ENCODE measurements at places on chromosomes 13 and 19.

- DNase-seq, result no peak
Measured at GRCh38 chr13:33479105-33479504, 193.6 kb upstream of the STARD13 start.

DNA sequence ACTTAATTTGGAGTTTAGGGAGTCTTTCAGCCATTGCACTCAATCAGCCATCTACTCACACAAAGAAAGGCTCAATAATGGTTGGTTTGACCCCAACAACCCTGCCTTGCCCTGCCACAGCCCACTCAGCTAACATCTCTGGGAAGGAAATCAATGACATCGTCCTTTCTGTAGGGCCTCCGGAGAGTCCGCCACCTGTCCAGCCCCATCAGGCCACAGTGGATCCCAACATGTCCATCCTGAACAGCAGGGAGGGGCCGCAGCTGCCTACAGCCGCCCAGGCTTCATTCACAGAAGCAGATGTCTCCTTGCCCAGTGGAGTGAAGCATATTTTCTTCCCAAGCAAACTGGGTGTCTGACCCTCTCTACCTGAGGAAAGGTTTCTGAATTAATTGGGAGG, 4.2 kb upstream of the CDX2 start:
- DNase-seq, result no peak

- no peak for DNase-seq
Measured at GRCh38 chr13:108102771-108103170, 112.6 kb downstream of the LIG4 start.

DNA sequence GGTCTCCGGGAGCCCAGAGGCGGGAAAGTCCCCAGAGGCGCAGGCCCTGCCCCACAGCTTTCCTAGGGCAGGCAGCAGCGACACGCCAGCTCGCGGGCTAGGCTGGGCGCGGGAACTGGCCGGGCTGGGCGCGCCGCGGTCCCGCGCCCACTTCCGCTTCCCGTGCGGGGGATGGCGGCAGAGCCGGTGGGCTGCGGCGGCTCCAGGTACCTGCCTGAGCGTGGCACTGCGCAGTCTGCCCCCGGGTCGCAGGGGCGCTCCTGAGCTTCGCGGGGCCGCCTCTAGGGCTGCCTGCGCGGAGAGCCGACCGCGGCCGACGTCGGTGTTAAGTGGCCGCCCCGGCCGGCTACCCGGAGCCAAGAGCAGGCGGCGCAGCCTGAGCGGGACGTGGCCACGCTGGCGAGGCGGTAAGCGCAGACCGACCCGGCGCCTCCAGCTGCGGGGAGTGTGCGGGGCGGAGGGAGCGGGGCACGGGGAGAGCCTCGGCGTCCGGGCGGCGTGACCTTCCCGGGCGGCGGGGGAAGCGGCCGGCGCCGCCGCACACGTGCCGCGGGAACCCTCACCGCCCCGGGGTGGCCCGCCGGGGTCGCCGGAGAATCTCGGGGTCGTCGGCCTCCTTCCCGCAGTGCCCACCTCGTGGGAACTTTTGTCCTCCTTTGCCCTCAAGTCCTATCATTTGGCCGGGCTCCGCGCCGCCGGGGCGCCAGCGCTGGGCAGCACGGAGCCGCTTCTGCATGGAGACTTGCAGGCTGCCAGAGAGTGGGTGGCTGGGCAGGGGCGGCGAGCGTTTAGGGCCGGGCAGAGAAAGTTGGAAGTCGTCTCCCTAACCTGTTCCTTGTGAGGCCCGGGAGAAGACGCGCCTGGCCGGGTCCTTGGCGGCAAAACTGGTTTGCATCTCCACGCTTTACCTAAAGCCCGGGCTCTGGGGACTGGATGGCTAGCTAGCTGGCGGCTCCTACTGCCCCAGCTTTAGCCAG, 31.4 kb upstream of the MPHOSPH8 start:
- no peak for DNase-seq

GRCh38 chr13:30998136-30999088, 66.0 kb downstream of the TEX26 start:
- no peak for DNase-seq

- no peak for DNase-seq
Measured at GRCh38 chr19:50334741-50335421, 5.7 kb upstream of the KCNC3 start.

DNA sequence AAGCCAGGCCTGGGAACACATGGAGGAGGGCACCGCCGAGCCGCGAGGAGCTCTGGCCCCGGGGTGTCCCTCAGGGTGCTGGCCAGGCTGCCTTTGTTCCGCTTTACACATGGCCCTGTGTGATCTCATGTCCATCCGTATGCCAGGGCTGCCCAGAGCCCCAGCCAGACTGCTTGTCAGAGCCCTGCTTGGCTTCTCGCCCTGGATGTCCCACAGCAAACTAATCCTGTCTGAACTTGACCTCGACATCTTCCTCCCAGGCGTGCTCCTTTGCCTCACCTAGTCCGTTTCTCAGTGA, 14.3 kb downstream of the BCKDHA start:
- DNase-seq, result no peak

- DNase-seq, result no peak
Measured at GRCh38 chr19:6531956-6532243, 1.1 kb downstream of the TNFSF9 start.

DNA sequence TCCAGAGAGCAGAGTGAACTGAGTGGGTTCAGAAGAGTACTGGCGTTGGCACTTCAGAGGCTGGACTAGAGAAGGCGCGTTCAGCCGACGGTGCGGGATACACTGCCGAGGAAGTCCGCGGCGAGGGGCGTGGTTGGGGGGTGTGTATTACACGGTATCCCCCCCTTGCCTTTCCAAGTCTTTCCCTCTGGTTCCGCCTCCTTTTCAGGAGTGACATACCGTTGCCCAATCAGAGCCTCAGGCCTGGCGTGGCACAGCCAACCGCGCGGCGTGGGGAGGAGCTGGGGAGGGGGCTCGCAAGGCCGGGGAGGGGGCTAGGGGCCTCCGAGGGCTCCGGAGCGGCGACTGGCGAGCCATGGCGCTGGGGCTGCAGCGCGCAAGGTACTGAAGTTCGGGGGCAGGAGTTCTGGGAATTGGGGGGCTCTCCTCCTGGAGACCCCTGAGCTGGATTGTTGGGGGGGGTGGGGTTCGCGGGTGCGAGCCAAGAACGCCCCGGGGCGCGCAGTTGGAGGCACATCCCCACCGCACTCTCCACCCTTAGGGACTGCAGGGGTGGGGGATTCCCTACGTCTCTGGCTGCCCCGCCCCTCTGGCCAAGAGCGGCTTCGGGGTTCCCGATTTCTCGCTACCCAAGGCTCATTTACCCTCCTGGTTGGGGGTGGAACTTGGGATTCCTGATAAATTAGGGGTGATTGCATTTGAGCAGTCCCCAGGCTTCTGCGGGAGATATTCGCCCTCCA, at the start of gene HIF3A:
HIF3A (plus strand) TSS at position 321 of the 740 bp plus-strand sequence; CDS start at position 356, 35 bp downstream.
- no peak for DNase-seq

DNA sequence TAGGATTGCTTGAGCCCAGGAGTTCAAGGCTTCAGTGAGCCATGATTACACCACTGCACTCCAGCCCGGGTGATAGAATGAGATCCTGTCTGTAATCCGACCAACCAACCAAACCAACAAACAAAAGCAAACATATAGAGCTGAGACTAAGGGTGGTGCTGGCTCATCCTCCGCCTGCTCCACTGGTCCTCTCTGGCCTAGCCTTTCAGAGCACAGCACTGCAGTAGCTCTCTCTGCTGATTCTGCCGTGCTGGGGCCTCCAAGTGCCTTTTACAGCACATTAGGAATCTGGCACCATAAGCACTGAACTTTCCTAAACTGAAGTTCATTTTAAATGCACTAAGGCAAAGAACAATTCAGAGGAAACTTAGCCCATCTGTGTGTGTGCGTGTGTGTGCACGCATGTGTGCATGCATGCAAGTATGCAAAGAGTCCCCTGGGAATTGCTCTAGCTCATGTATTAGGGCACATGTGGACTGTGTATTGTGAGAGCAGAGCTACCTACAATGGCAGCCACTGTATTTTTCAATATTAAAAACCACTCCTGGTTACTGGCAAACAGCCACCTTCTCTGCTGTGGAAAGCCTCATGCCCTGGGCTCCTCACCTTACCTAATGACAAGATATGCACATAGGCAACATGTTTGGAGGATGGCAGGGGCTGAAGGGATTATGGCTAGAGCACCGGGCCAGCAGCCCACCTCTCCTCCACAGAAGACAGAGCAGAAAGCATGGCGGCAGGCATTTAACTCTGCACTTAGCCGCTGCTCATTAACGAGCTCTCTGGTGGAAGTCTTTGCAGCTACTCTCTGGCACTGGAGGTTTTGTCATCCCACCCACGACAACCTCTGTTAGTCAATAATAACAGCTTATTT, 223.1 kb upstream of the TSHZ3 start:
- no peak for DNase-seq

DNA sequence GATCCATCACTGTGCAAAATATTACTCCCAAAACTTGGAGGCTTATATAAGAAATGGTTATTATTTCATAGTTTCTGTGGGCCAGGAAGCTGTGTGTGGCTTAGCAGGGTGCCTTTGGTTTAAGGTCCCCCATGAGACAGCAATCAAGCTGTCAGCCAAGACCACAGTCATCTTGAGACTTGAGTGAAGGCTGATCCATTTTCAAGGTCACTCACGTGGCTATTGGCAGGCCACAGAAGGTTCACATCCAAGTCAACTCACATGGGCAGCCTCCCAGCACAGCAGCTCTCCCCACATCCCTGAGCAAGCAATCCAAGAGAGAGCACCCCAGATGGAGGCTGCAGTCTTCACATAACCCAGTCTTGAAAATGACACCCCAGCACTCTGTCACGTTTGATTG, 537.4 kb downstream of the MYO16 start:
- no peak for DNase-seq

DNA sequence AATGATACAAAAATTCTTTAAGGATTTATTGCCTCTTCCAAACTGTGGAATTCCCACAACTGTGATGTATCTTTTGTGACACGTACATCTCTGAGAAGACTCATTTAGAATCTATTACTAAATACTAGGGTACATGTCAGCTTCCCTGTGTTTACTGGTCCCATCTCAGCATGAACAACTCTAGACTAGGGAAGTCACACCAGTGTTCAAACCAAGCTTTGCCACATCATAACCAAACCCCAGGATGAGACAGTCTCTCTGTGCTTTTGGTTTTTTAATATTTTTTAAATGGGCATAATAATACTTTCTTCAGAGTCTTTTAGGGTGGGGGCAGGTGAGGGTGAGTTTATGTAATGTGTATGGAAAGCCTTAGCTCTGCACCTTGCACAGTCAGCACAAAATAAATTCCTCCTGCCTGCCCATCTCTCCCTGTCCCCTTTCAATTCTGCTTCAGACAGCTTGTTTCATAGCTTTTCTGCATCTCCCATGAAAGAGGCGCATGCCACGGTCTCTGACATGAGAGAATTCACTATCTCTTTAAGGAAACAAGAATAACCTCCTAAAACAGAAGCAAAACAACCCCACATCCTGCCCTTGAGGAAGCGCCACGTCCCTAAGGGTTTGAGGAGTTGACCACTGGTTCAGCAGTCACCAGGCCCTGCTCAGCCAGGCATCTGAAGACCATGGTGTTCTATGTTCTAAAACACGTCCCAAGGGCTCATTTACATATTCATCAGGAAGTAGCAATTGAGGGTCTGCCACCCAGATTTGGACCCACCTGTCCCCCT, 174.5 kb downstream of the USP12 start:
- DNase-seq, result peak; percentile 47

GRCh38 chr13:46593398-46593797, 40.4 kb downstream of the LRCH1 start:
- no peak for DNase-seq

DNA sequence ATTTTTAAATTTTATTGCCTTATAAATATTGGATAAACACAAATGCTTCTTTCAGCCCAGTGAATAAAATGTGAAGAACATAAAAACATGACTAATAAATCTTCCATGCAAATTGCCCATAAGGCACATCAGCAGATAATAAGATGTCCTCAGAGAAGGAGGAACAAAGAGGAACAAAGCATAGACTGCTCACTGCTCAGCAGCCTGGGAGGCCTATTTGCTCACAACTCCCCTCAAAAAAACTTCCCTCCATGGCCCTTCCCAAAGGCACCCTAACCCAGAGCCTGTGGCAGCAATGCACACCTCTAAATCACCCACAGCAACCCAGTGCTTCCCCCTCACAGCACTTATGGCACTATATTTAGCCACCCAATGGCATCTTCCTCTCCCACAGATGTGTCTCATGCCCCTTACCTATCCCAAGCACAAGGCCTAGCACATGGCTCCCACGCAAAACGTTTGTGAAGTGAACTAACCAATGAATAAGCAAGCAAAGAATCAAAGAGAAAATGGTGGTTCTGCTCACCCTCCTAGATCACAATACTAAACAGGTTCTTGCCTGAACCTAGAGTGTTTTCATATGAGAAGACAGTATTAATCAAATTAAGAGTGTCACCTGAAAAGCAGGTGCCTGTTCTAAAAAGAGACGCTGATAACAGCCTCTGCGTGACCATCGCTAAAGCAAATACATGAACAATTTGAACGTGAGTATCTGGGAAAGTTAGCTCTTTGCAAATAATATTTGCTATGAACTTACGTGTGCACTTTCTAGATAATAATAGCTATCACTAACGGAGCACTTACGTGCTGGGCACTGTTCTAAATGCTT, 96.9 kb downstream of the TBC1D4 start:
- no peak for DNase-seq

DNA sequence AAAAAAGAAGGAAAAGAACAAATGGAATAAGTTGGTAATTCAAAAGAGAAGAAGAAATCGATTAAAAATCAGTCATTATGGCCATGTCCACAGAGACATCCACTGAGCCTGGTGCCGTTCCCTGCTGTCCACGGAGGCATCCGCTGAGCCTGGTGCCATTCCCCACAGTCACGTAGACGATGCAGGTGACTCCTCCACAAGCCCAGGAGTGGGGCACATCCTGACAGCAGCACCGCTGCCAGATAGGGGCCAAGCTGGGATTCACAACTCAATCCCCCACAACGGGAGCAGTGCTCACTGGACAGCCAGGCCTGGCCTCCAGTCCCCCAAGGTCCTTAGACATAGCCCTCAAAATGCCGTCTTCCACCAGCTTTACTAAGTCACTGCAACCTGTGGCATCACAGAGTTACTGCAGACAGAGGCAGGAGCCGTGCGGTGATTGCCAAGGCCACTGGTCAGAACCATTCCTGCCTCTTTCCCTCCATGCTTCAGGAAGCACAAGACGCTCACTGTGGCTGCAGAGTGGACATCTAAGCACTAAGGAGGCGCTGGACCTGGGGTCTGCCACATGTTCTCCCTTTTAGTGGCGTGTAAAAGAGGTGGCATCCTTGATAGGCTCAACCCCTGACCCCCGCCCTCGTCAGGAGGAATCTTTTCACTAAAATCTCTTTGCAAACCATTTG, 131.5 kb upstream of the SPACA7 start:
- no peak for DNase-seq

DNA sequence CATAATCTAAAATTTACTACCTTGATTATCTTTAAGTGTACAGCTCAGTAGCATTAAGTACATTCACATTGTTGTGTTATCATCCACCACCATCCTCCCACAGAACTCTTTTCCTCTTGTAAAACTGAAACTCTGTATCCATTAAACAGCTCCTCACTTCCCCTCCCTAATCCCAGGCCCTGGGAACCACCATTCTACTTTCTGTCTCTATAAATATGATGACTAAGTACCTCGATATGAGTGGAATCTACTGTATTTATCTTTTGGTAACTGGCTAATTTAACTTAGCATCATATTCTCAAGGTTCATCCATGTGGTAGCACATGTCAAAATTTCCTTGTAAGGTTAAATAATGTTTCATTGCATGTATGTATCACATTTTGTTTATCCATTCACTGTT, 49.0 kb upstream of the POMP start:
- DNase-seq, result no peak

GRCh38 chr13:19587635-19588300, 26.4 kb upstream of the TPTE2 start:
- DNase-seq, result no peak

- DNase-seq, result no peak
Measured at GRCh38 chr19:1470305-1471009, 8.6 kb downstream of the C19orf25 start.

- DNase-seq, result no peak
Measured at GRCh38 chr13:79459906-79460305, 21.0 kb upstream of the NDFIP2 start.

Data from GM12864 (cell line).